Body of pancreas (tissue), 4 donors: ENCODE measurements at places on chromosomes 5 and 9. TPM values are rescaled to one million over a fixed set of nuclear protein-coding genes. Genes with fewer than 3 reads are reported as not detected.

The PCDHAC2 gene
- 2.3 TPM for total RNA-seq

The PFN3 gene
- total RNA-seq: not detected

DNA sequence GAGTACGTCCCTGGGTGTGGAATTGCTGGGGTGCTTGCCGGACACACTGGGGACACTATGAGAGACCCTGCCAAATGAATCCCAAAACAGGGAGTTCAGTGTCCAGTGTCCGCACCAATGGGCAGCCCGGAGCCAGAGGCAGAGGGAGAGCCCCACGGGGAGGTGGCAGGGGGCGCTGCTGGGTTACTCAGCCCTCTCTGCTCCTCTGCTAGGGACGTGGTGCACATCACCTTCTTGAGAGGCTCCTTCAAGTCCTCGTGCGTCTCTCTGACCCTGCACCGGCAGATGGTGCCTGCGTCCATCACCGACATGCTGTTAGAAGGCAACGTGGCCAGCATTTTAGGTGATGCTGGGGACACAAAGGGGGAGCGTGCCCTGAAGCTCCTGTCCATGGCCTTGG is 20.8 kb downstream of the STKLD1 start:
- H3K4me1 ChIP-seq: no peaks in the 10 kb centered on the region
- H3K4me3 ChIP-seq: no peak overlapping the region
- H3K27ac ChIP-seq: no peak overlapping the region
- no peak for DNase-seq
- H3K27me3 ChIP-seq: no peaks in the 10 kb centered on the region

GRCh38 chr5:8598356-8598755 is 729.4 kb downstream of the MTRR start:
- no peak overlapping the region for H3K27ac ChIP-seq
- DNase-seq: no peak
- no peaks in the 10 kb centered on the region for H3K27me3 ChIP-seq
- H3K4me1 ChIP-seq: no peaks in the 10 kb centered on the region
- no peak overlapping the region for H3K4me3 ChIP-seq

GRCh38 chr9:99954819-99955218 is 48.4 kb downstream of the STX17 start:
- no peak for DNase-seq
- H3K27ac ChIP-seq: no peak overlapping the region
- H3K4me1 ChIP-seq: no peaks in the 10 kb centered on the region
- H3K27me3 ChIP-seq: no peaks in the 10 kb centered on the region

DNA sequence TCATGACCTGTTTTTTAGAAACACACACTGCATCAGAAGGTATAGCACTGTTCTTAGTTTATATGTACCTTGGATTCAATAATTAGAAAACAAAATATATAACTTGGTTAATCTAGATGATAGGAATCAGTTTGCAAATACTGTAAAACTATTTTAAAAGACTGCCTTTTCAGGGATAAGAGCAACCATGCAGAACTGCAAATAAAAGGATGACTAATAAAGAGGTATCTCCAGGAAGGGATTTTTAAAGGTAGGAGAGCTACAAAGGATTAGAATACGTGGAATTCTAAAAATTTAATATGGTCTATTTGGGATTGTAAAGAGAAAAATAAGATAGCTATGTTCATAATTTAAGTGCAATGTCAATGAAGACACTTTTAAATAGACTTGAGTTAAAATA is 9.4 kb downstream of the GABRA1 start:
- H3K27ac ChIP-seq: no peak overlapping the region
- no peaks in the 10 kb centered on the region for H3K27me3 ChIP-seq
- no peaks in the 10 kb centered on the region for H3K4me1 ChIP-seq
- no peaks in the 10 kb centered on the region for H3K36me3 ChIP-seq

GRCh38 chr9:124017051-124017928 is 5.7 kb downstream of the LHX2 start:
- peaks cover 70% of the 10 kb centered on the region for H3K27me3 ChIP-seq
- H3K36me3 ChIP-seq: no peaks in the 10 kb centered on the region
- no peak overlapping the region for H3K27ac ChIP-seq
- no peak for DNase-seq
- no peak overlapping the region for H3K4me3 ChIP-seq
- peaks cover 41% of the 10 kb centered on the region for H3K4me1 ChIP-seq

- H3K36me3 ChIP-seq: peaks cover 28% of the 10 kb centered on the region
- no peaks in the 10 kb centered on the region for H3K27me3 ChIP-seq
- H3K27ac ChIP-seq: no peak overlapping the region
- no peaks in the 10 kb centered on the region for H3K4me1 ChIP-seq
These were observed 73.9 kb downstream of the GOLPH3 start for GRCh38 chr5:32100230-32100629.

- no peaks in the 10 kb centered on the region for H3K27me3 ChIP-seq
- H3K27ac ChIP-seq: no peak overlapping the region
- DNase-seq: no peak
These were observed 349.7 kb upstream of the RFX3 start for GRCh38 chr9:3875361-3876132.
